Upper lobe of left lung (tissue), 6 donors: ENCODE measurements at places on chromosomes 12 and 14. TPM values are rescaled to one million over a fixed set of nuclear protein-coding genes. Genes with fewer than 3 reads are reported as not detected.

GRCh38 chr14:61385002-61385685 lies 63.8 kb downstream of the PRKCH start:
- peak; percentile 26 for DNase-seq
- H3K27ac ChIP-seq: no peak overlapping the region
- peaks cover 39% of the 10 kb centered on the region for H3K4me1 ChIP-seq
- no peaks in the 10 kb centered on the region for H3K27me3 ChIP-seq

The MMP19 gene
- 22.2 TPM for total RNA-seq

DNA sequence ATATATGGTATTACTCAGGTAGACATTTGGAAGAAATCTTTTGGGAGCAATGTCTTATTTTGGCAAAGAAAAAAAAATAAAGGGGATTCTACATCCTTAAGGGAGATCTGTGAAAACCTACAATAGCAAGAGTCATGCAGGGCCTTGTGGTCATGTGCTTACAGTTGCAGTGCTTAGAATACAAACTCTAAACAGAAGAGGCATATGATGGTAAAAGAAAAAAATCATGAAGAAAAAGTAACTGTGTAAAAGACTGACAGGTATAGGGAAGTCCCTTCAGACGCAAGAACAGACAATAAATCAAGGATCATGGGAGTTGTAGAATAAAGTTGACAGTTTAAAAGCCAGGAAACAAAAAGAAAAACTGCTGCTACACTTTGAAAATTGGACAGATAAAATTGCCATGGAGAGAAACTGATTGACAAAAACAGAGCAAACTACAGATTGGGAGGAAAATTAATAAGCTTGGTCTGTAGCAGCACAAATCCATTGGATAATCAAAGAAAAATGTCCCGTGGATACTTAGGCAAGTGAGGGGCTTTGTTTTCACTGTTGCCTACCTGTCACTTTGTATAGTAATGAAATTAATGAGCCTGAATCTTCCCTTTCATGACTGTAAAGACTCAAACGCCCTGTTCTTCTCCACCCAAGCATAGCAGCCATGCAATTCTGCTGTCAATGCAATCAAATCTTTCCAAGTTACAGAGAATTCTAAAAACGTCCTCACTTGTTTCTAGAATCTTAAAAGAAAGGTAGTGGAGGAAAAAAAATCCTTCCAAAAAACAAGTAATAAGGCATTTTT lies 402.0 kb downstream of the SYT1 start:
- no peak overlapping the region for H3K4me3 ChIP-seq
- no peak overlapping the region for H3K27ac ChIP-seq
- DNase-seq: no peak
- no peaks in the 10 kb centered on the region for H3K36me3 ChIP-seq

The RD3L gene
- not detected for total RNA-seq

- H3K27ac ChIP-seq: no peak overlapping the region
- H3K36me3 ChIP-seq: no peaks in the 10 kb centered on the region
- no peaks in the 10 kb centered on the region for H3K4me1 ChIP-seq
- no peaks in the 10 kb centered on the region for H3K27me3 ChIP-seq
- no peak overlapping the region for H3K4me3 ChIP-seq
- no peak for DNase-seq
Observed at GRCh38 chr14:48575772-48576171, 900.4 kb upstream of the MDGA2 start.

DNA sequence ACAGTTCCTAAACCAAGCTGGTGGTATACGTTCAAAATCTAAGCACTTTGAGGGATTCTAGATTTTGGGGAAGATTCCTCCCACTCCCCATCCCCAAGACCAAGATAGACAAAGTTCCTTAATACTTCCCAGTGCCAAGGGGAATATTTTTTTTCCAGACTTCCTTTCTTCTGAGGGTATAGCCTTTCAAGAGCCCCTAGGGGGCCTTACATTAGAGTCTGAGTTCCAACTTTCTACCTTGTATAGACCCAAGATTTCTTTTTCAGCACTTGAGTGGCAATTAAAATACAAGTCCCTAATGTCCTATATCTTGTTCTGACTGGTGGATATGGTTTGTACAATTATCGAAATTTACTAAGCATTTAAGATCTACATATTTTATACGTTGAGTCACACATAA lies 28.7 kb upstream of the SOS2 start:
- H3K27ac ChIP-seq: no peak overlapping the region
- no peak for DNase-seq
- no peaks in the 10 kb centered on the region for H3K36me3 ChIP-seq

- no peak overlapping the region for H3K27ac ChIP-seq
- H3K4me3 ChIP-seq: no peak overlapping the region
- H3K4me1 ChIP-seq: peaks cover 7% of the 10 kb centered on the region
- DNase-seq: no peak
Observed at GRCh38 chr14:90753456-90754005, 62.7 kb downstream of the TTC7B start.

GRCh38 chr12:105072888-105073488 lies 11.3 kb downstream of the ALDH1L2 start:
- H3K4me1 ChIP-seq: no peaks in the 10 kb centered on the region
- H3K27ac ChIP-seq: no peak overlapping the region
- DNase-seq: no peak
- H3K27me3 ChIP-seq: no peaks in the 10 kb centered on the region

- no peak overlapping the region for H3K27ac ChIP-seq
- no peak for DNase-seq
- no peaks in the 10 kb centered on the region for H3K4me1 ChIP-seq
Observed at GRCh38 chr14:24377126-24377525, 9.1 kb downstream of the NFATC4 start.

- no peak for DNase-seq
- peaks cover 8% of the 10 kb centered on the region for H3K36me3 ChIP-seq
- no peaks in the 10 kb centered on the region for H3K27me3 ChIP-seq
- no peak overlapping the region for H3K4me3 ChIP-seq
- peaks cover 28% of the 10 kb centered on the region for H3K4me1 ChIP-seq
Observed at GRCh38 chr14:59331217-59331616, 134.0 kb downstream of the GPR135 start.

The RND1 gene
- 16.1 TPM for total RNA-seq

DNA sequence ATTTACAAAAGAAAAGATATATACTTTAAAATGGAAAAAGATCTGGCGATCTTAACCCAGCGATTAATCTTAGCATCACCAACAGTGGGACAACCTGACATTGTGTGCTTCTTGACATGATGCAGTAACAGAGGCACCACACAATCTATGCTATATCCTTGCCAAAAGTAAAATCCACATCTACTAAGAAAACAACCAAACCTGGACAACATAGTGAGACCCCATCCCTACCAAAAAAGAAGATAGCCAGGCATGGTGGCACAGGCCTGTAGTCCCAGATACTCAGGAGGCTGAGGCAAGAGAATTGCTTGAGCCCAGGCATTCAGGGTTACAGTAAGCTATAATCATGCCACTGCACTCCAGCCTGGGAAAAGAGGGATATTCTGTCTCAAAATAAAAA lies 50.5 kb downstream of the SINHCAF start:
- no peak overlapping the region for H3K4me3 ChIP-seq
- no peak overlapping the region for H3K27ac ChIP-seq
- no peaks in the 10 kb centered on the region for H3K27me3 ChIP-seq

The TAS2R20 gene
- total RNA-seq: 3.0 TPM
